ENCODE measurements at places on chromosomes 11 and 22.

GRCh38 chr22:46250783-46251125, 661 bp upstream of the CDPF1 start:
- no peak for DNase-seq

- peak; percentile 3 for DNase-seq
Observed at GRCh38 chr11:5684036-5684645, 733 bp downstream of the TRIM5 start.

DNA sequence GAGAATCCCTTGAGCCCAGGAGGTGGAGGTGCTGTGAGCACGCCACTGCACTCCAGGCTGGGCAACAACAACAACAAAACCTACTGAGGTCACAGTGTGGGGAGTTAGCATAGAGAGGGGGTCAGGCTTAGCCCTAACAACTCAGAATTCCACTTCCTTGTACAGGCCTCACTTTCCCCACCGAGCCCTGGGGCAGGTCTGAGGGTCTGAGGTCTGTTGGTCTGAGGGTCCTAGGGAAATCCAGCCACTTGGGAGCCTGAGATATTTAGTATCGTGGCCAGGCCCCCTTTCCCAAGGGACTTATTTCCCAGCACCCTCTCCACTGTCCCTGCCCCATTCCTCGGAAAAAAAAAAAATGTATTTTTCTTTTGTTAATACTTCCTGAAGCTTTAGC, 34.8 kb upstream of the HORMAD2 start:
- no peak for DNase-seq

DNA sequence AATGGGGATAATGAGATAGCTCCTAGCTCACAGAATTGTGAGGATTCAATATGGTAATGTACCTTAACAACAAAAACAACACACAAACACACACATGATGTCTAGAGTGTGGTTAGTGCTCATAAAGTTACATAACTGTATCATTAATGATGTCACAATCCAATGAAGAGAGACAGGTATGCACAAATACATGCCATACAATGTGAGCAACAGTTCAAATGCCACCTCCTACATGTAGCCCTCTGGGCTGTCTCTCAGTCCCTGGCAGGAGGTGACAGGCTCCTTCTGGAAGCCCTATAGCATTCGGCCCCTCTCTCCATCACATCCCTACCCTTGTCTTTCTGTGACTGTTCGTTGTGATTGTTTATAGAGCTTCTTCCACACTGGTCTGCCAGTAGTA, 8.3 kb upstream of the MICALL1 start:
- DNase-seq, result no peak

DNA sequence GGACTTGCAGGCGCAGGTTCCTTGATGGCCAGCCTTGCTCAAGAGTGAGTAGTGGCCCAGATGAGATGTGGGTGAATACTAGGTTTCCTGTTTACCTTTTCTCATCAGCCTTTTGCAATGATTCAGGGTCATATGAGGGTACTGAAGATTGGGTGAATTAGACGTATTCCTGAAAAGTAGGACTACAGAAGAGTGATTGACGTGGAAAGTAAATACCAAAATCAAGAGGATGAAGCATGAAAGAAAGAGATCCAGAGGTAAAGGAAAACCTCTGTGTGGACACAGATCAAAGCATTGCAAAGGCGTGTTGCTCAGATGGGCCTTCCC, 59.9 kb downstream of the CYB5R2 start:
- no peak for DNase-seq

Data from renal pelvis (tissue), 12 donors.